Choroid plexus epithelial cell (primary cell): ENCODE measurements at places on chromosomes 11 and 22.

DNA sequence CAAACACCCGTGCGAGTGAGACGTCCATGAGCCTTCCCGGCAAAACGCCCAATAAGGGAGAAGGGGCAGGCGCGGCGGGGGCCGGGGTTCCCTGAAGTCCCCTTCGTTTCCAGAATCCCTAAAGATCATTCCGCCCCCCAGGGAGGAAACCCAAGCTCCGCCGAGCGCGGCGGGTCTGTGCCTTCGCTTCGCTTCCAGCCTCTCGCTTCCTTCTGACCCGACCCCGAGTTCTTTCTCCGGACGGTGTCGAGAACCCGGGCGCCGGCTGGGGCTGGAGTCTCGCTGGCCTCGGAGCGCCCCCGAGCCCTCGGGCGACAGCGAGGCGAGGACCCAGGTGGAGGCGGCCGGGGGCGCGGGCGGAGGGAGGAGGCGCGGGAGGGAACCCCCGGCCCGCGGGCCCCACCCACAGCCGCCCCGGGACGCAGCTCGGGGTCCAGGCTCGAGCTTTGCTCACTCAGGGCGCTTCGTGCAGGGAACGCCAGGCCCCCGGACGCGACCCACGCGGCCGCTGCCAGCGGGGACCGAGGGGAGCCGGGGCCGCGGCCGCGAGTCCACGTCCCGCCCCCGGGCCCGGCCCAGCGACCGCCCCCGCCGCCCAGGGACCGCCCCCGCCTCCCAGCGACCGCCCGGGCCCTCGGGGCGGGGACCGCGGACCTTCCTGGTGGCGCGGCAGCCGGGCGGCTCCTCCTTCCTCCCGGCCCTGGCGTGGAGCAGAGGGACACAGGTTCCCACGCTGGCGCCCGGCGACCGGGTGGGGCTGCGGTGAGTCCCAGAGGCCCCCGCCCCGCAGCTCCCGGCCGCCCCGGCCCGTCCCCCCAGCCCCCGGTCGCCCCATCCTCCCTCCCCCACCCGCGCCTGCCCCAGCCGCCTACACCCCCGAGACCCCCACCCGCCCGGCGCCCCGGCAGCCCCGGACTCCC lies at the start of gene PGGHG:
PGGHG (plus strand) TSS at position 649 of the 920 bp plus-strand sequence. CDS start 691 bp downstream, outside the sequence.
- no peak for DNase-seq

DNA sequence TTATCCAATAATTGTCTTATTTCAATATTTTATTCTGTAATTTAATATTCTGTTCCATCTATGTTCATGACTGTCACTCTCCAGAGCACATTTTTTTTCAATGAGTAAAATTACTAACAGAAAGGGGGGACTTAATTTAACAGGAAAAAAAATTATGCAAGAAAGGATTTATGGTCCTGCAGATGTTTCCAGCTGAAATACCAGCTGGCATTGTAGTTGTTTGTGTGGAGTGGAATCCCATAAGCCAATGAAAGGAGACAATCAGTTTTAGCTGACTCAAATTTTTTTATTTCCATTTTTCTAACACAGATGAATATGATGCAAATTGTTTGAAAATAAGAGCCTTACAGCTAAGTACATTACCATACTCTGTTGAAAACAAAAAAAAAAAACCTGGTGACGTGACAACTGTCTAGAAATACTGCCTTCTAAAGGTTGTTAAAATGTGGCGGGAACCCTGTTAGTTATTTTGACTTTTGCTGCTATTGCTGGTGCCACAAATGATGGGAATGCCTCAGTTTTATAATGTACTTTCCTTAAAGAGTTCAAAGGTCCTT lies 389.1 kb downstream of the ETS1 start:
- no peak for DNase-seq

GRCh38 chr11:83661491-83662350 lies 375.6 kb upstream of the CCDC90B start:
- no peak for DNase-seq

DNA sequence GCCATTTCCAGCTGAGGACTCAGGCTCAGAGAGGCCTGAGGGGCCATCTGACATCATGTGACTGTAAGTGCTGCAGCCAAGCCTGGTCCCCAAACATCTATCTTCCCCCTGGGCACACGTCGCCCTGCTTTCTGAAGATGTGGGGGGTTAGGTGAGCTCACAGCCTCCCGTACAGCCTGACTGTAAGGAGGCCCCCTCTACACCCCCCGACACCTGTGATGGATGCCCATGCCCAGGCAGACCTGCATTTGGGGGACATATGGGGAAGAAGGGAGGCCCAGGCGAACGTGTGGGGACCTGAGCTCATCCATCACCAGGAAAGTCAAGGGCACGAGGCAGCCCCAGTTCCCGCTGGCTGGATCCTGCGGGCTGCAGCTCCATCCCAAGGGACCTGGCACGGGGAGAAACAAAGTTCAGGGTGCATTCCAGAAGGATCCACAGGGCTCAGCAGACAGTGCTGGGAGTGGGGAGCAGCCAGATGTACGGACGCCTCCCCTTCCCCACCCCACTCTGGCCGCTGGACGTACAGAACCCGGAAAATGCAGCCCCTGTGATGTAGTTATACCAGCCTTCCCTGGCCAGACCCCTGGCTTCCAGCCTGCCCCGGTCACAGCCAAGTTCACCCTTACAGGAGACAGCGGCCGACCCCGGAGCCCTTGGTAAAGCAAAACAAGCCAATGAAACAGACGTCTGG lies 1431.4 kb downstream of the BRD1 start:
- no peak for DNase-seq

DNA sequence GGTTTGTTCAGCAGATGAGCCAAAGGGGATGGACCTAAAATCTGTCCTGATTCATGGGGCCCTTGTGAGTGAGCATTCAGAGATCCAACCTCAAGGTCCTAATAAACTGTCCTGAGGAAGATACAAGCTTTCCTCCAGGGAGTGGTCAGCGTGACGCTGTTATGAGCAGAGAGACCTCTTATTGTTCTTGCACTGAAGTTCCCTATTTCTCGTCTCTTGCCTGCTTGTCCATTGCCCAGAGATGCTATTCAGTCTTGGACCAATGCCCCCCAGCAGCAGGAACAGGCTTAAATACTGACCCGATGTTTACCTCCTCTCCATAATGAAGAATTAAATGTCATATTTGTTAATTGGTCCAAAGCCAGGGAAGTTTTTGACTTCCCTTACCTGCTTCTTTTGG lies 225.2 kb upstream of the PGR start:
- no peak for DNase-seq

DNA sequence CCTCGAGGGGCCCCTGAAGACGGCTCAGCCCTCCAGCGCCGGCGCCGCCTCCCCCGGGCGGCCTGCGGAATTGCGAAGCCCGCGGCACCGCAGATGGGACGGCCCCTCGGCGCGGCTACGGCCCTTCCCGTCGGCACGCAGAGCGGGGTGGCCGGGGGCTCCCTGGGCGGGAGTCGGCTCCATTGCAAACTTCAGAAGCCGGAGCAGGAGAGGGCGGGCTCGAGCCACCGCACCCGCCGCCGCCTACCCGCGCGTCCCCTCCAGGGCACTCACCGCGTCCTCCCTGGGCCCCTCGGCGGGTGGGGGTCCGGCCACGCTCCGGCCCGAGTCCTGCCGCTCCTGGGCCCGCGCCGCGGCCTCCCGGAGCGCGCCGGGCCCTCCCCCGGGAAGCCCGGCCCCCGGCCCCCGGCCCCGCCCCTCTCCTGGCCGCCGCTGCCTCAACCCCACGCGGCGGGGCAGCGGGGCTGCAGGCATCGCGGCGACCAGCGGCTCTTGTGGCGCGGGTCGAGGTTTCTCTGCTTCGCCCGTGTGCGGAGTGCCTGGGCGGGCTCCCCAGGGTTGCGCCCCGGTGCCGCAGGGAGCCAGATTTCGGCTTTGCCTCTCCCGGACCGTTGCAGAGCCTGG lies at the start of gene PACSIN3:
PACSIN3 (minus strand) TSS at position 359 of the 624 bp plus-strand sequence. CDS start 3,707 bp downstream, outside the sequence.
- DNase-seq, result no peak

DNA sequence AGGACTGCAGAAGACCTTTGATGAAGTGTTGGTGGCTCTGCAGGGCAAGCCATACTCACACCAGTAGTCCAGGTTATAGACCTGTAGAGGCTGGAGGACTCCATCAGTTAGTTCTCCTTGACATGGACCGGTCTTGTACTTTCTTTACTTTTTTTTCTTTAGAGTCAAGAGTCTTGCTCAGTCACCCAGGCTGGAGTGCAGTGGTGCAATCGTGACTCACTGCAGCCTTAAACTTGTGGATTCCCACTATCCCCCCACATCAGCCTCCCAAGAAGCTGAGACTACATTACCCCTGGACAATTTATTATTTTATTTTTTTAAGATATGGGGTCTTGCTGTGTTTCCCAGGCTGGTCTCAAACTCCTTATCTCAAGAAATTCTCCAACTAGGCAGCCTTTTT lies 49.6 kb upstream of the E2F8 start:
- DNase-seq, result no peak

GRCh38 chr11:80041136-80042000 lies 600.5 kb upstream of the TENM4 start:
- no peak for DNase-seq

GRCh38 chr22:24529898-24530297 lies 25.0 kb downstream of the GUCD1 start:
- DNase-seq, result no peak

DNA sequence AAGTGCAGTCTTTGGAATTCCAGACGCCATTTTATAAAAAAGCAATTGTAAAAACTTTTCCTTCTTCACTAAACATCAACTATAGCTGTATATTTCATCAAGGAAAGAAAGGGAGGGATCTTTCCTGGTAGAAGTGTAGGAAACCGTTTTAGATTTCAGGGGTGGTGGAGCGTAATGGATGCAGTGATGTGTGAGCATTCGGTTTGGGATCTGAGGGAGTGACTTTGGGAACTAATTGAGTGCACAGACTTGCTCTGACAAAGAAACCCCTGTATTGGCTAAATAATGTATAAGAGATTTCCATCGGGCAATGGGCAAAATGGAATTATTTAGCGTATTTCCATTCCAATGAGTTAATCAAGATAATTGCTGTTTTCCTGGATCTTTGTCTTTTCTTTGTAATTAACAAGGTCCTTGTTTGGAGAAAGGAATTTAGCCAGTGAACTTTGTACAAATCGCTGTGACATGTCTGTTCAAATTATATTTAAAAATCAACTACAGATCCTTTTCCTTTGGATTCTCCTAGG lies 125.0 kb upstream of the NARS2 start:
- no peak for DNase-seq

- DNase-seq, result peak; percentile 92
These were observed 13.6 kb upstream of the CDC42EP1 start for GRCh38 chr22:37546437-37547250.

GRCh38 chr11:20061776-20062175 lies 98.5 kb downstream of the DBX1 start:
- no peak for DNase-seq

- DNase-seq, result peak; percentile 53
These were observed 15.4 kb upstream of the SOX10 start for GRCh38 chr22:37999640-38000272.

DNA sequence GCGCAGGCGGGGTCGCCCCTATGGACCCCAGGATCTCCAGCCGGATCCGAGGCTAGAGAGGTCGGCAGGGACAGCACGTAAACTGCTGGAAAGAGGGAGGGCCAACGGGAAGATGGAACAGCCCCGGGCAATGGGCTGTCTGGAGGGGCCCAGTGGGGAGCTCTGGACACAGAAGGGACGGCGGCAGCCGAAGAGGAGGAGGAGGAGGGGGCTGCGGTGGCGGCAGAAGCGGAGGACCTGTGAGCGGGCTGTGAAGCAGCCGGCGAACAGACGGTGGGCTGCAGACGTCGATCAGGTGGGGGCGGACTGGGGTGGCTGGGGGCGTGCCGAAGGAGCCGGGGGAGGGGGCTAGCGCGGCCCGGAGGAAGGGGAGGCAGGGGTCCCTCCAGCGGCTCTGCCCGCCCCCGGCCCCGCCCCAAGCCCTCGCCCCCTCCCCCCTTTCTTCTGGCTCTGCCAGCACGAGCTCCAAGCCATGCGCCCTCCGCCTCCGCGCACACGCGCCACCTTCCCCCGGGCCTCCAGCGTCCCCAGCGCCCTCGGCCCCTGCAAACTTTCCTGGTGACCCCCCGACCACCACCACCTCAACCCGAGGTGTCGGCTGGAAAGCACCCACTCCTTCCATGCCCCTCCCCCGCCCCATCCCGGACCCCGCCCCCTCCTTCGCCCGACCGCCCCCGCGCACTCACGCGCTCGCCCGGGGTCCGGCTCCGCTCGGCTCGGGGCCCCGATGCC lies 432 bp downstream of the TNKS1BP1 start:
- DNase-seq, result peak; percentile 59

- no peak for DNase-seq
These were observed 15.3 kb upstream of the MICAL2 start for GRCh38 chr11:12094872-12095800.

GRCh38 chr11:104892723-104893511 lies 5.3 kb downstream of the CASP12 start:
- peak; percentile 72 for DNase-seq

GRCh38 chr11:133215596-133216230 lies 316.6 kb downstream of the OPCML start:
- DNase-seq, result no peak

DNA sequence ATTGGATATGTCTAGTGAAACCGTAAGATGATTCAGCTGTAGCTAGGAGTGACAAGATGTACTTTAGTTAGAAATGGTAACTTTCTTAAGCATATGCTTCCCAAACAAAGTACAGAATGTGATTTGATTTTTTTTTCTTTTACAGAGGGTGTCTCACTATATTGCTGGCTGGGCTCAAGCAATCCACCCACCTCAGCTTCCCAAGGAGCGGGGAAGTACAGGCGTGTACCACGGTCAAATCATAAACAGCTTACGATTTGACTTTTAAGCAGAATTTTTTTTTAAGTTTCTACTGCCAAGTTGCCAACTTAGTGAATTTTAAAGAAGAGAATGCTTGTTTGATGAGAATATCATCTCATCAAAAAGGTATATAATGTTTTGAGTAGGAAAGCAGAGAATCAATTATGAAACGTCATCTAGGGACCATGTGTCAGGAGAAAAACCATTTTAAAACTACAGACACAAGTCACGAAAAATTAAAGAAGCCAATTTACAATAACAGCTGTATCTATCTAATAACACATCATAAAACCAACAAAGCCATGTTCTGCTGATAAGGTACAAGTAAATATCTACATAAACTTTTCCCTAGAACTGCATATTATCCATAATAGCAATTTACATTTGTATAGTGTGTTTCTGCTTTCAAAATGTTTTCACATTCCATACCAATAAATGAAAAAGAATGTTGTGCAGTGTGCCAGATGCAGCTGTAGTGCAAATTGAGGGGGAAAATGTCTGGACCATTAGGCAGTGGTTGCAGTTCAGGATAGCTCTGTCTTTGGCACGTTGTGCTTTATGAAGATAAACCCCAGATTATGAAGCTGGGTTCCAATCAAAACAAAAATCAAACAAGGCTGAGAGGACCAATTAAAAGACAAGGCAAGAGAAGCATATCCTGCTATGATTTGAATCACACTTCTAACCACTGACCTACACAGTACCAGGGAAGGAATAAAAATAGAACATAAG lies 33.7 kb upstream of the USP47 start:
- peak; percentile 12 for DNase-seq

- DNase-seq, result no peak
These were observed 27.3 kb downstream of the CECR2 start for GRCh38 chr22:17396516-17396915.

- no peak for DNase-seq
These were observed 10.8 kb upstream of the SLC35C1 start for GRCh38 chr11:45794169-45794568.

- DNase-seq, result no peak
These were observed 28.5 kb downstream of the AASDHPPT start for GRCh38 chr11:106105986-106106385.
